ENCODE measurements at places on chromosomes 7 and 10.

GRCh38 chr10:101467286-101467770 lies 113.4 kb downstream of the BTRC start:
- DNase-seq: peak; percentile 42

DNA sequence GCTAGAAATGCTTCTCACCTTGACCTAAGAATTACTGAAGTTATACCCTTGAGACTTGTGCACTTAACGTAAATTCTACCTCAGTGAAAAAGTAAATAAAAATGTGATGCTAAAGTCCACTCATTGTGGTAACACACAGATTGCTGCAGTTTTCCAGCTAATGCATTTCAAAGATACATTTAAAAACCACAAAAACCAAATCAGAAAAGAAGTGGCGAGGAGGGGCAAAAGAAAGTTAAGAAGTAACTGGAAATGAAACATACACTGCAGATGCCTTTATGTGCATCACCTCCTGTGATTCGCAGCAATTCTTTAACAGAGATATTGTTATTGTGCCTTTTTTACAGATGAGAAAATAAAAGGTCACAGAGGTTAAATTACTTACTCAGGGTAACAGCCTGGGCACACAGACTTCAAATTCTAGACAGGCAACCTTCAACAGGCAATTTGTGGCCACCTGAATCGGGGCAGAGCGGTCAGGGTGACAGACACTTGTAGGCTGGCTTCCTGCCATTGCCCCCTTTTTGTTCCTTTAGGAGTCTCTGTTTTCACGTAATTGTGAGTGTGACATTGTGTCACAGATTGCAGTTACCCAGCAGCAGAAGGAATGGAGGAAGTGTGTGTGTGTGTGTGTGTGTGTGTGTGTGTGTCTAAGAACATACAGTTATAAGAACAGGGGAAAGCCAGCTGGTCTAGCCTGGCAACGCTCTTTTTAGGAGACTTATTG lies 1.9 kb downstream of the WIPF3 start:
- no peak for DNase-seq

DNA sequence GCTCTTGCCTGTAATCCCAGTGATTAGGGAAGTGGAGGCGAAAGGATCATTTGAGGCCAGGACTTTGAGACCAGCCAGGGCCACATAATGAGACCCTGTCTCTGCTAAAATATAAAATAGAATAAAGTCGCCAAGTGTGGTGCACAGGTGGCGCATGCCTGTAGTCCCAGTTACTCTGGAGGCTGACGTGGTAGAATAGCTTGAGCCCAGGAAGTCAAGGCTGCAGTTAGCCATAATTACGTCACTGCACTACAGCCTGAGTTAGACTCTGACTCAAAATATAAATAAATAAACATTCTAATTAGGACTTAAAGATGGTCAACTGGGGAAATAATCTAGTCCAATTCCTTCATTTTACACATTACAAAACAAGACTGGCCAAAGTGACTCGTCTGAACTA lies 768 bp downstream of the CHCHD2 start:
- DNase-seq: no peak

GRCh38 chr7:41207141-41207540 lies 495.7 kb downstream of the INHBA start:
- DNase-seq: peak; percentile 52

DNA sequence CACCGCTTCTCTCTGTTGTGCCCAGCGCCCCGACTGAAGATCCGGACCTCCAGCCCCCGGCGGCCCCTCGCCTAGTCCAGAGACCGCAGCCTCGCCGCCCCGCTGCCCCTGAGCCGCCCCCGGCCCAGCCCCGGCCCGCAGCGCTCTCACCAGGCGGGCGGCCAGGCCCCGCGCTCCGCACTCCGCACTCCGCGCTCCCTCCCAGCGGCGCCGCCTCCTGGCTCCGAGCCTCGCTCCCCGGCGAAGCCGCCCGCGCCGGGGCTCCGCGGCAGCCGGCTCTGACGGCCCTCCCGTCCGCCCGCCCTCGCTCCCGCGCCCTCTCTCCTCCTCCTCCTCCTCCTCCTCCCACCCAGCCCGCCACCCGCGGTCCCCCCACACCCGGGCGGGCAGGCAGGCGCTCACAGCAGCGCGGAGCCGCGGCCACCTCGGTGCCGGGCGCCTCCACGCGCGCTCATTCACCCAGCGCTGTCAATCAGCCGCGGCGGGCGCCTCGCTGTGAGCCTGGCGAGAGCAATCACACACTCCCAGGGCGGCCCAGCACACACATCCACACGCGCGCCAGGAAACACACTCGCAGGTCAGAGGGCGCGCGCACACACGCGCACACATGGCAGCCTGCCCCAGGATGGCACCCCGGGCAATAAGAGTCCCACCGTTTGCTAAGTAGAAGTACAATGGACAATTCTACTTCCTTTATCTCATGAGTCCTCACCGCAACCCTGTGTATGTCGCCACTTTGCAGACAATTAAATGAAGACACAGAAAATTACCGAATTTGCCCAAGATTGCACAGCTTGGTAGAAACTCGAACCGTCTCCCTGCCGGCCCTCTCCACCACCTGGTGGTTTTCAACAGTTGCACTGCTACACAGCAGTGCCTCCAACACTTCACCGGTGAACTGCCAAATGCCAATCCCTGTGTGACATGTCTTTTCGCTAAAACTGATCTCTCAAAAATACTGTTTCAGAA lies at the start of gene PRRT4:
Gene PRRT4, minus strand, starts transcription at position 280 of the 969 bp plus-strand sequence.
- no peak for DNase-seq

GRCh38 chr7:152594801-152595200 lies 81.1 kb downstream of the XRCC2 start:
- no peak for DNase-seq

DNA sequence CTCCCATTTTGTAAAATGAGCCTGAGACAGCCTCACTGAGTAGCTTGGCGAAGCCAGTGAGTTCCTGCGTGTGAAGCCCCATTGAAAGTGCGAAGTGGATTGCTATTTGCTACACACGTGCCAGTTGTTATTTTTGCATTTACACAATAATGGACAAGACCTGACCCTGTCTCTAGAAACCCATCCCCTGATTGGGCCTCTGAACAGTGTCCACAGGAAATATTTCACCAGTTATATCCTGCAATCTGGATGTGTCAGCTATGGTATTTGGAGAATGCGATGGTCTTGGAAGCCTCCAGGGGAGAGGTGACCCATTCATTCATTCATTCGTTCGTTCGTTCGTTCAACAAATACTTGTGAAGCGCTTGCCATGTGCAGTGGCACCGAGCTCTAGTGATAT lies 37.1 kb downstream of the COL13A1 start:
- DNase-seq: no peak

GRCh38 chr10:4034907-4035598 lies 250.0 kb upstream of the KLF6 start:
- DNase-seq: no peak

DNA sequence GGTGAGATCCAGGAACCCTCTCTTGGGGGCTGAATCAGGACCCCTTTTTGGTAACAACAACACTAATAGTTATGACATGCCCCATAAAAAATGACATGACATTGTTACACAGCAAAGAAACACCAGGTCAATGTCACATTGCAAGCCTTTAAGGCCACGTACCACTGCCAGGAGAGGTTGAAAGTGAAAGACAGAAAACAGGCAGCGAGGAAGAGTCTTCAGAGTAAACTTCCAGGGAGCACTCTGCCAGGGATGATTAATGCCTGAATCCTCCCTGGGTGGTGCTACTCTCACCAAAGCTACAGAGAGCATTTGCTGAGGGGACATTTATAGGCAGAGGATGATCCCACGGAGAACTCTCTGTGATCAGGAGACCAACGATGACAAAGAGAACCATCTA lies 551.6 kb downstream of the CALN1 start:
- DNase-seq: no peak

DNA sequence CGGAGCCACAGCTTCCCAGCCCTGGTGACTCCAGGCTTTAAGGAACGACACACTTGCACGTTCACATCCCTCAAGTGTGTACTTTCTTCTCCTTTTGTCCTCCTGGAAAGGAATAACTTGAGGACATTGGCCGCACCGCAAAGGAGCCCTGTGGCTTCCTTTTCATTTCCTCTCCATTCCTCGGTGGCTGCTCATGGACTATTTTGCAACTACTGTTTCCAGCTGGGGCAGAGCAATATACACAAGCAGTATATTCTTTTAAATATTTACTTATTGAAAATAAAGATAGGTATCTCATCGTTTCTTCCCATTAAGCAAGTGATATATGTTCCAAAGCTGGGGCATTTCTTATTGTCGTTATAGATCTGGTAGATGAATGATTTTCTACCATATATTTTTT lies 97.2 kb upstream of the LYZL1 start:
- DNase-seq: no peak

DNA sequence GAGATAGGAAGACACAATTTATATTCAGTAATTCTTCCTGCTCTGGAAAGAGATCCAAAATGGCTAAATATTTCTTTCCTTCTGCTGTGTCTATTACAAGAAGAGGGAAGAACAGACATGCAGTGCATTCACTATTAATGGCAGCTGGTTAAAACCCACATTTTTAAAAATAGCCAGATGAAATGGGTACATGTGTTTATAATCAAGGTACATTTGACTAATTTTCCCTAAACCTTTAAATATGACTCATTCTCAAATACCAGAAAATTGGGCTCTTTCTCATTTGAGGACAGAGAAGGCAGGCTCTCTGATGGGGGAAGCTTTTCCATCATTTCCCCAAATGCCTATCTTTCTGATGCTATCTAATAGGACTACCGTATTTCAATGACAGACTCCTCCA lies 215.7 kb upstream of the HABP2 start:
- DNase-seq: no peak

DNA sequence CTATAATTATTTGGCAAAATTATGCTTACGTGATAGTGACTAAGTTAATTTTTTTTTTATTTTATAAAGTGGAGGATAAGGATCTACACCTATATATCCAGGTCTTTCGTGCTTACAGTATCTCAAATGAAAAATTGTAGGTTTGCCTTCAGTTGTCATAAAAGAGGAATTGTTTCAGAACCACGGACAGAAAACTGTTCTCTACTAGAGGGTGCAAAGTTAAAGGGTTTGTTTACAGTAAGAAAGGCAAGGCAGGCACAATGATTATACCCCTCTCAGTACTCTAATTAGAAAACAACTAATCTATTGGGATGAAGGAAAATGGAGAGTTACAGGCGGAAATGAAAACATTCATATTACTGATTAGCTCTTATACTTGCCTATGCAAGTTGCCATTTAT lies 1.5 kb downstream of the PCLO start:
- DNase-seq: no peak

GRCh38 chr7:152925412-152926147 lies 166.0 kb downstream of the ACTR3B start:
- DNase-seq: peak; percentile 69

GRCh38 chr7:41403291-41403690 lies 299.6 kb downstream of the INHBA start:
- no peak for DNase-seq

GRCh38 chr7:45524445-45524844 lies 49.7 kb upstream of the ADCY1 start:
- no peak for DNase-seq

GRCh38 chr7:104152468-104152867 lies 55.3 kb downstream of the ORC5 start:
- no peak for DNase-seq

GRCh38 chr10:34811968-34812514 lies 3.1 kb downstream of the PARD3 start:
- no peak for DNase-seq

- peak; percentile 66 for DNase-seq
Observed at GRCh38 chr7:137879357-137880158, 32.8 kb upstream of the DGKI start.

DNA sequence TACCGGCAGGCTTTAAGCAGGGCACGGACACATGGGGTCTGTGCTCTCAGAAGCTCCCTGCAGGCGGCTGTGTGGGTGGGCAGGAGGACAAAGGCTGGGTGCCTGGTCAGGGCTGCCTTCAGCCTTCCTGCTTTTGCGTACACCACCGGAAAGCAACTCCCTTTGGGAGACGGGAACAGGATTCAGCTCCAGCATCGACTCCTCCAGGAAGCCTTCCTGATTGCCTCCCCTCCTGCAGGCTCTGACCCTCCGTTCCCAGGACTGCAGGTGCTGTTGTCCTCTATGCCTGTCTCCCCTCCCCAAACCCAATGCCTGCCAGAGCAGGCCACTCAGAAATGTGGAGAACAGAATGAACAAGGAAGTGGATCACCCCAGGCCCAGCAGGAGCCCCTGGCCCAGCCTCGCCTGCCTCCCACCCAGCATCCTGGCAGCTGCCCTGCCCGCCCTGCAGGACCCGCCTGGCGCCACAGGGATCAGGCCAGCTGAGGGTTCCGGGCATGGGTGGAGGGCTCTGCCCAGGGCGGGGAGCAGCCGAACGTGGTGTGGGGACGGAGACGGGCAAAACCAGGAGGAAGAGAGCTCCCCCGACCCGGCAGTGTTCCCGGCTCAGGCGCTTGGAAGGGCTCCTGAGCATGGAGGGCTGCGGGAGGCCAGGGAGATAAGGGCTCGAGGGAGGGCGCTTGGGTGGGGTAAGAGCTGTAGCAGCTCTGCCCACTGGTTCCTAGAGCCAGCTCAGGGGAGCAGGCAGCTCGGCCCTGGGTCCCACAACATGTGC lies 6.2 kb upstream of the ELN start:
- no peak for DNase-seq

GRCh38 chr10:6383096-6383812 lies 180.5 kb downstream of the PFKFB3 start:
- DNase-seq: no peak

DNA sequence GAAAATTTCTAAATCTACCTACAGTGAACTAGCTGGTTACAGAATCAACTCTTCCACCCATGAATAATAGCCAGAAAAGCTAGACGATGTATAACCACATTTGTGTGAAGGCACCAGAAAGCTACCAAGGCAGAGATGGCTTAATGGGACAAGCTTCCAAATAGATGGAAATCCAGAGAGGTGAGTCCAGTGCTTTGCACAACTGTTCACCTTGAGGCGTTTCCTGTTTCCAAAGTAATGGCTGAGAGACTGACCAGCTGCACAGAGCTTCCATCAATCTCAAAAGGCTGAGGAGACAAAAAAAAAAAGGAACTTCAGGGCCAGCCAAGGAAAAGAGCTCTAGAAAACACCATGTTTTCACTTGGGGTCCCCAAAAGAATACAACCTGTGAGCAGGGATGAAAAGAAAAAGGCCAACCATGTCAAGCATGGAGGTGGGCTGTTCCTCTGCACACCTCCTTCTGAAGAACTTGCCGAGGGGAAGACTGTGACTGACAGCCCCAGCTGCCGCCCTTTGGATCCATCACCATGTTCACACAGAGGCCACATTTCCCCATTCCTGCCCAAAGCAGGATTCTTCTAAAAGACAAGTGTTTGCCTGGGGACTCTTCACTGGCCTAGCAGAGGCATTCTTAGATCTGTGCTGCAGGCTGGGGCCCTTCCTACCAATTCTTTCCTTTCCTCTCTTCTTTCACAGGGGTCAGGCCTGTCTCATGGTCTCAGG lies 72.9 kb downstream of the ARHGAP21 start:
- DNase-seq: no peak

DNA sequence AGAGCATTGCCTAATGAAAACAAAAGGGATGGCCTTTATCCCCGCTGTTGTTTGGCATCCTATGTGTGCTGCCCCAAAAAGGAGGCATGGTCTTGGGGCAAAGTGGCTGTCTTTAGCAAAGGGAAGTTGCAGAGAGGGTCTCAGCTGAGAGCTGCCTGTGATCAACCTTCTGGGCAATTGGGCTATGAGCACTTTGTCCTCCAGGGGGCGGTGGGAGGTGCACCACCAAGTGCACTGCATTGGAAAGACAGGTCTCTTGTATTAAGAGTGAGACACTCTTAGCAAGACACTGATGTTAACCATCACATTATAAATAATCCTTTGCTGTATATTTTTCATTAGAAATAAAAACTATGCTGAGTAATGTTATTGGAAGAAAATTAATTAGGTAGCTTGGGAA lies 314.8 kb downstream of the POM121L12 start:
- DNase-seq: peak; percentile 79

- no peak for DNase-seq
Observed at GRCh38 chr7:147079083-147079482, 962.5 kb downstream of the CNTNAP2 start.

- no peak for DNase-seq
Observed at GRCh38 chr10:117501460-117502035, 41.0 kb upstream of the EMX2 start.

All from H9 (cell line).